ENCODE measurements at places on chromosomes 13 and 19.

GRCh38 chr13:46146898-46147297 lies 35.1 kb downstream of the LCP1 start:
- DNase-seq = peak; percentile 61

- DNase-seq = no peak
Measured at GRCh38 chr13:74920920-74921319, 561.0 kb downstream of the TBC1D4 start.

DNA sequence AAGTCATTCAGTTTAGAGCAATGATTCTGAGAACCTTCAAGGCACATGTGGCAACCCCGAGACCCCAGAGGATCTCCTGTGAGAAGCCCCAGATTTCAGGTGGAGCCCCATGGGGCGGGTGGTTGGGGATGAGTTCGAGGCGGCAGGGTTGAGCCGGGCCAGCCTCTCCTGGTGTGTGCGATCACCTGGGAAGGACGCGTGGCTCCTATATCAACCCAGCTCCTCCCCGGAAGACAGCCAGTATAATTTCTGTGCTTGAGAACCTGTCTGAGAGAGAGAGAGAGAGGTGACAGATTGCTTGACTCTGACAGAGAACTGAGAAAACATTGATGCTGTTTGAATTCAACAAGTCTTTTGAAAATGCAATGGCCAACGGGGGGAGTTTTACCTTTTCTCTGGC lies 89.0 kb downstream of the TEX29 start:
- DNase-seq = no peak

DNA sequence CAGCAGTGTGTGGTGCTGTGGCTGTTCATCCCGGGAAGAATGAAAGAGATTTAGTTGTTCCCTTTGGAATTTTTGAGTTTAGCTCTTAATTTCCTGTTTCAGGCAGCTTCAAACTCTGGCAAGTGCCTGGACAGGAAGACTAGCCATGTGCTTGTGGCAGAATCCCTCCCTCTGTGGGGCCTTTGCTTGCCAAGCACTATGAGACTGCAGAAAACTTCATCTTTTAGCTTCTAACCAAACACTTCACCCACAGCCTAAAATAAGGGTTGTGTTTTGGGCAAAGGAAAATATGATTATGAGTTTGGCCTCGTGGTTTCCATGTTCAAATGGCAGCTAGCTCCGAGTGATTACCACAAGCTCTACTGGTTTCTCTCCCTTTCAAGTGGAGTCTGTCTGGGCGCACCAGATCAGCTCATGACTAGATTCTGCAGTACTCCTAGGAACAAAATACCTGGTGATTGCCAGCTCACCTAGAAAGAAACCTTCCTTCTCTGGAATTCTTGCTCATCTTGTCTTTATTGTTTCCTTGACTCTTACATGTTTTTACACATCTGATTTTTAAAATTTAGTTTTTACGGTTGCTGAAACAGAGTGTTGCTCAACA lies 707.5 kb downstream of the SLITRK6 start:
- DNase-seq = no peak

DNA sequence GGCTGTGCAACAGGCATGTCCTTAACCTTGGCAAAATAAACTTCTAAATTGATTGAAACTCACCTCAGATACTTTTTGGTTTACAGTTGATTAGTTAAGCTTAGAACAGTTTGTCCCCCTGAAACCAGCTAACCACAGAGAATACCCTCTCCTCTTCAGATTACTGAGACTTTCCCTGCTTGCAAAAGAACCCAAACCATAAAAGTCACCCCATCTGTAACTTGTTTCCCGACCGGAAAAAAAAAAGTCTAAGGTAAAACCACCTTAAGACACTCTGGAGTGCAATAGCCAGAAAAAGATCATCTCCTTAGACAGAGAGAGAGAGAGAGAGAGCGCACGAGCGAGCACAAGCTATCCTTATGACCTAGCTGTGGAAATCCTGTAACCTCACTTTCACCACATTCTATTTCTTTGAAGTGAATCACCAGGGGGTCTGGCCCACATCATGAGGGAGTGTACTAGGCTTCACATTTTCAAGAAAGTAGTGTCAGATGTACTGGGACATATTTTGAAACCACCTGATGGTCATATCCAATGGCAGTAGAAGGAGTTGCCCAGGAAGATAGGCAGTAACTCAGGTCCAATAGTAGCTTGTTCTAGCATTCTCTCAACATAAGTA lies 11.1 kb upstream of the GTF2F2 start:
- DNase-seq = peak; percentile 16

GRCh38 chr13:68019901-68020300 lies 789.8 kb upstream of the PCDH9 start:
- no peak for DNase-seq

- no peak for DNase-seq
Measured at GRCh38 chr13:36192166-36192565, 22.2 kb downstream of the SOHLH2 start.

DNA sequence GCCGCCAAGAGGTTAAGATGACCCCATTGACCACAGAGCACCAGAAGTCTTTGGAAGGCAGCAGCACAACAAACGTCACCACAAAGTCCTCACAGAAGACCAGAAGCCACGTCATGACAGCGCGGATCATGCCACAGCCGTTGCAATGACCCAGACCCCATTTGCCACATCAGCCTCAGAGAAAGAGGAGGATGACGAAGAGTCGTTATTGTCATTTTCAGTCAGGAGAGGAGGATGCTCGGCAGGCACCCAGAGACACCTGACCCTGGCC lies 29.6 kb upstream of the CD33 start:
- DNase-seq = no peak

DNA sequence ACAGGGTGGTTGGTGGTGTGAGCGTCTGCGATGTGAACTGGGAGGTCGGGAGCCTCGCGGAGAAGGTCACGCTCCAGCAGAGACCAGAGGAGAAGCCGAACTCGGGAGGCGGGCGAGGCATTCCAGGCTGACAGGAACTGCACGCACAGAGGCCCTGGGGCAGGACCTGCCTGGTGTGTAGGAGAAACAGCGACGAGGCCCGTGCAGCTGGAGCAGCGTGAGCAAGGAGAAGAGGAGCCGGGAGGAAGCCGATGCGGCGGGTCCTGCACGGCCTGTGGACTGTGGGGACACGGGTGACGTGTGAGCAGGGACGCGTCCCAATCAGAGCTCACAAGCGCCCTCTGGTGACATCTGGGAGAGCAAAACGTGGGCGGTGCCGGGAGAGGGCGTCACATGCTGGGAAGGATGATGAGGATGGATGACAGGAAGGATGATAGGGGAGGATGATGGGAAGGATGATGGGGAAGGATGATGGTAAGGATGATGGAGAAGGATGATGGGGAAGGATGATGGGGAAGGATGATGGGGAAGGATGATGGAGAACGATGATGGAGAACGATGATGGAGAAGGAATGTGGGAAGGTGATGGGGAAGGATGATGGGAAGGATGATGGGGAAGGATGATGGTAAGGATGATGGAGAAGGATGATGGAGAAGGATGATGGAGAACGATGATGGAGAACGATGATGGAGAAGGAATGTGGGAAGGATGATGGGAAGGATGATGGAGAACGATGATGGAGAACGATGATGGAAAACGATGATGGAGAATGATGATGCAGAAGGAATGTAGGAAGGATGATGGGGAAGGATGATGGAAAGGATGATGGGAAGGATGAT lies 16.1 kb upstream of the MADCAM1 start:
- DNase-seq = no peak

DNA sequence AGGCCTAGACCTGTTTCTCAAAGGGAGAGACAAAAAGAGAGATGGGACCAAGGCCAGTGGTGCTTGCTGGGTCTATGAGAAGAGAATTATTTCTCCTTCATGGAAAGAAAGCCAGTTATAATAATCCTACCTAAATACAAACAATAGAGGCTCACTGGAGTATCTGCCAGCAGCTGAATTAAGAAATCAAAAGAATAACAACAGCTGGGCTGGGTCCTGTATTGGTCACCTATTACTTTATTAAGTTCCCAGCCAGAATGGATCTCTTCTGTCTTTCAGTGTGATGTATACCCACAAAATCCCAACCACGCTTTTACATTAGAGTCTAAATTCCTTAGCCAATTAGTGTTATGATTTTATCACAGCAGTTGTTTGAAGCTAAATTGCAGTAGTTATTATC lies 297.8 kb upstream of the DACH1 start:
- DNase-seq = no peak

DNA sequence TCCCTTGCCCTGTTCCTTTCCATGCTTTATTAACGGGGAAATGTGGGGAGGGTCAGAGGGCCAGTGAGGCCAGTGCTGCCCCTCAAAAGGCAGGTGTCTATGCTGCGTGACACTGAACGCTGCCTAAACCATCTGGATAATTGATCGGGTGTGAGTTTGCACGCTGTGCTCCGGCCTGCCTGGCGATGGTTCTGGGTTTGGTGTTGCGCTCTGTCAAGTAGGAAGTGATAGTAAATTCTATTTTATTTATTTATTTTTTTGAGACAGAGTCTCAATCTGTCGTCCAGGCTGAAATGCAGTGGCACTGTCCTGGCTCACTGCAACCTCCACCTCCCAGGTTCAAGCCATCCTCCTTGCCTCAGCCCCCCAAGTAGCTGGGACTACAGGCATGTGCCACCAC lies 86.5 kb downstream of the ATP11A start:
- DNase-seq = no peak

DNA sequence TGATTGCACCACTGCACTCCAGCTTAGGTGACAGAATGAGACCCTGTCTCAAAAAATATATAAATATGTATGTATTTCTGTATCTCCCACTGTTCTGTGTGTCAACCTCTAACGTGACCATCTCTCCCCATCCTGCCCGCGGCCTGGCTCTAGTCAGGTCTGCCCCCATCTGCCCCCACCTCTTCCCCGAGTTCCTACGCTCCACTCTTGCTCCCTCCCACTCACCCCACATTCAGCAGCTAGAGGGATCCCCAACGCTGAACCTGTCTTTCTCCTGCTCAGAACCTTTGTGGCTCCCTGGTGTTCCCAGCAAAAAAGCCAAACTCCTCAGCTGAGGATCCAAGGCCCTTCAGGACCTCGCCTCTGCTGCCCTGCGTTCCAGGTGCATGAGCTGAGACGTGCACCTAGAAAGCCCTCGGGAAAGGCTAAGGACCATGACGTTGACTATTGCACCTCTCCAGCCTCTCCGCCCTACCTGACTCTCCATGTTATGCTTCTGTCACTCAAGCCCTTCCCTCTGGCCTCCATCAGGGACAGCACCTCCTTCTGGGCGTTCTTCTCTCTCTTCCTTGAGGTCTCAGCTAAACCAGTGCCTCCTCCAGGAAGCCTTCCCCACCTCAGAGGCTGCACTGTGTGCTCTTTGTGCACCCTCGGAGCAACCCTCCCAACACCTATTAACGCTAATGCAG lies 18.1 kb downstream of the AKT2 start:
- no peak for DNase-seq

DNA sequence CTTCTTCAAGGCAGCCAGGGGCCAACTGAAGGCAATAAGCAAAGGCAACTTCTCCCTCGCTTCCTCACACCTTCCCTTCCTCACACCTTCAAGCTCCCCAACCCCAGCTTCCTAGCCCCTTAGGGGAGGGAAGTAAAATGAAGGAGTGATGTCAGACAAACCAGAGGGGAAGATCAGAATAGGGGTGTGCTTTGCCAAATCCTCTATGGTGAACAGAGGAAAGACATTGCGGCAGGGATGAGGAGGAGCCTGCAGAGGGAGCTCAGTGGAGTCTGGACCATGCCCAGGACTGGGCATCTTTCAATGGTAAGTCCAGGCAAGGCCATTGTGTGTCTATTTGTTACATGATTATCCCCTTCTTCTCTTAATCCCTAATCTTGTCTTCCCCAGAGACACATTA lies 164.0 kb downstream of the TSHZ3 start:
- no peak for DNase-seq

GRCh38 chr13:112653071-112653470 lies 36.8 kb upstream of the ATP11A start:
- no peak for DNase-seq

GRCh38 chr13:48710160-48710559 lies 56.4 kb downstream of the CYSLTR2 start:
- no peak for DNase-seq
